ENCODE measurements at places on chromosomes 2 and 18.

GRCh38 chr18:61333271-61333745, at the start of gene CDH20:
CDH20 (plus strand) TSS chr18:61333430.
- DNase-seq = peak; percentile 12

DNA sequence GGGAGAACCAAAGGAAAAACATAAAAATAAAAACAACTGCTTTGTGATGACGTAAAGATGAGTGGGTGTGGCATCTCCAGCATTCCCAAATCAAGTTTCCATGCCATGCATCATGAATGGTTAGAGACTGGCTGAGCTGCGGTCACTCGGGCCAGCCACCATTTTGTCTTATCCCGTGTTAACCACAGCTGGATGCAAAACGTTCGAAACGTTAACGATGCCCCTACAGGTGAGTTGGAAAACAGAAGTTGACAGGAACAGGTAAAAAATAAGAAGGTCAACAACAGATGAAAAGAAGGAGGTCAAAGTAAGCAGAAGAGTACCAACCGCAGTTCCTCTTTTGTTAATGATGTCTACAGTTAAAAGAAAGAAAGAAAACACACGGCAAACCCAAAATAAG, 411.1 kb downstream of the NRXN1 start:
- no peak for DNase-seq

DNA sequence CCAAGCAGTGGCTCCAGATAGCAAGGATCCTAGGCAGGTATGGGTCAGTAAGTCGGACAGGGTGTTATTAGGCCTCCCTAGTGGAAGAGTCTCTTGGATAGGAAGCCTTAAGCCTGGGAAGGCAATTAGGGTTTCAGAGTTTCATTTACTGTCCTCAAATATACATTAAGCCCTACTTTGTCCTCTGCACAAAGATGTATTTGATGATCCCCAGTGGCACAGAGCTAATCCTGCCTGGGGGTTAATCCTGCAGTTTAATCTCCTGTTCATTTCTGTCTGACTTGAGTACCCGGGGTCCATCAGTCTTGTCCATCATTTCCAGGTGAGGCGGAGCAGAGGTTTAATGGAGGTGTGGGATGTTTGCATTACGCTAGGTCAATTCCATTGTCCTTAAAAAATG, 62.0 kb downstream of the MTCL1 start:
- DNase-seq = no peak

- no peak for DNase-seq
Measured at GRCh38 chr2:95377216-95378123, 25.0 kb upstream of the FAHD2A start.

DNA sequence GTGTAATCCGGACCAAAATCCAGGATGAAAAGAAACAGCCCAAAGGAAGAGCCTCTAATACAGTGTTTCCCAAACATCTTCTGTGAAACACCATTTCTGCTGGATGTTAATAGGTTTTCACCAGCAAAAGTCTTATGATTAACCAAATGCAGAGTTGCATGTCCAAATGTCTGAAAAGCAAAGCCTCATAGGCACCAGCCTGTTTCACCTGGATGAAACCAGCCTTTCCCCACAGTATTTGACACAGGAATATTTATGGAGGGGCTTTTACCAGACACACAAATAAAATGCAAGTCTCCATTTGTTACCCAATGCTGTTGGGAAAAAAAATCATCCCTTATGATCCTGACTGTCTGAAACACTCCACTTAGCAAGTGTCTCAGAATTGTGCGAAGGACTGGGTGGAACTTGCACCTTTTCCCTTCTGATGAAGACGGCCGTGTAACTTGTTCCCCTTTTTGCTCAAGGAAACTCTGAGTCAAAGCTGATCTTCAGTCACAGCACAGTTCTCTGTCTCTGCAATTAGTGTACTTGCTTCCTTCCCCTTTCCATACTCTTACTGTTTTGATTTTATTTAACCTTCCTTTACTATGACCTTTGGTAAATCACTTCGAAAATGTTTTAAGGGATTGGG, 70.3 kb upstream of the IL1R2 start:
- DNase-seq = no peak

GRCh38 chr2:239715202-239715601, 309.9 kb downstream of the NDUFA10 start:
- no peak for DNase-seq

DNA sequence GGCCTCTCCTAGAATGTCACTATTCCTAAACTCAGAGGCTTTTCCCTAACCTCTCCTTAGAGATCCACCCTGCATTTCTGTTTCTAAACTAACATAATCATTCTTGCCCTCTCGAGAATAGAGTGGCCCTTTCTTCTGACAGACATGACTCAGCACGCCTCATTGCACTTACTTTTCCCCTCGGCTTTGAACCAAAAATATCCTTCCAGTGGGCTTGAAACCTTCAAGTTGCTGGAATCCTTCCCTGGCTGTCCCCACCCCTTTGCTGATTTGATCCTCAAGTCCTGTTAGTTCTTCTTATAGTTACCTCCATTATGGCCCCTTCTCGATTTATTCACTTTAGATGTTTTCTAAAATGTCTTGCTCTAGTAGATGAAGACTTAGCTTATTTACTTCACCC, 158.0 kb downstream of the LTBP1 start:
- DNase-seq = no peak

DNA sequence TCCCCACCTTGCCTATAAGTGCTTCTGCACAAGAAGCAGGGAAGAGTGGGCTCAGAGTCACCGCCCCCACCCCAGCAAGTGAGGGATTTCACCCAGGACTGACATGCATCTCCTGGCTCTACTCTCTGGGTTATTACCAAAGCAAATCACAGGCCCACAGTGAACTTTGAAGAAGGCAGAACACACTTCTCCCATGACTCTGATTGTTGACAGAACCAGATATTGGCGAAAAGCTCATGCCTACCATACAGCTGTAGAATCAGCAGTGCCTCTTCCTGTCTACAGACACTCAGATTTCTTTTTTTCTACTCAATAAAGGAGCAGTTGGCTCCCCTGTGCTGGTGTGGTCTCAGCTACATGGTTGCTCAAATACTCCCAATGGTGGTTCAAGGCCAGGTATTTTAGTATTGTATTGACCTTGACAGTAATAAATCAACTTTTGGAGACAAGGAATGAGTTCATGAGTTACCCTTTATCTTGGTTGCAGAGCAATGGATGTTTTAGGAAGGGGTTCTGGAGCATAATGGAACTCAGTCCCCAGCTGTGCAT, 512.9 kb upstream of the ID2 start:
- DNase-seq = no peak

- peak; percentile 64 for DNase-seq
Measured at GRCh38 chr2:104845552-104845931, 8.4 kb upstream of the POU3F3 start.

DNA sequence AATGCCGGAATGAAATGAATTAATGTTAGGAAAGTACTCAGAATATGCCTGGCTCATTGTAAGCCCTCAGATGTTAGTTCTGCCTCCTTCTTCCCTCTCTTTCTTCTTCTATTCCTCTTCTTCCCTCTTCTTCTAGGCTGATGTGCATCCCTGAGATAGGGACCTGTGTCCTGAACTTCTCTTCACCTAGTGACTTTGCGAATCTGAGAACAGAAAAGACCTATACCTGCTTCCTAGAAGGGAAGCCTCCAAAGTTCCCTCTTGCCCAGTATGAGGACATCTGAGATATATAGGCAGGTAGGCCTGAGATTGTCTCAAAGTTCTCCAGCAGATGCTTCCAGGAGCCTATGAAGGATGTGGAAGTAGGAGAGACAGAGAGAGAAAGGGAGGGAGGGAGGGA, 8.1 kb upstream of the CYP27A1 start:
- DNase-seq = no peak

GRCh38 chr2:28556303-28556702, 60.4 kb downstream of the PLB1 start:
- no peak for DNase-seq

DNA sequence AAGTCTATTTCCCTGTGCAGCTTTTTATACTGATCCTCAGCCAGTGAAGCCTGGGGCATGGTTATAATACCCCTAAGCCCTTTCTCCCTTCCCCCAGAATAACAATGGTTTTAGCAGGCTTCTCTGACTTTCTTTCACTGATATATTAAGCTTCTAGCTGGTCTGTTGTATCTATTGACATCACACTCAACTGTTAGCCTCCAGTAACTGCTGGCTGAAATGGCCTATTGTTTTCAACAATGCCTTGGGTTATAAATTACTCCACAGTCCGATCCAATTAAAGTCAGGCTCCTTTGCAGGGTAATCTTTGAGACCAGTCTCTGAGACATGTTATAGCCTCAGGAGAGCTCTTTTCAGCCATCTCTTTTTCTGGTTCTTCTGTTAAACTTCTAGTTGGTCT, 2.9 kb upstream of the SLC9A4 start:
- no peak for DNase-seq

- no peak for DNase-seq
Measured at GRCh38 chr2:120396013-120396860, 50.3 kb downstream of the INHBB start.

DNA sequence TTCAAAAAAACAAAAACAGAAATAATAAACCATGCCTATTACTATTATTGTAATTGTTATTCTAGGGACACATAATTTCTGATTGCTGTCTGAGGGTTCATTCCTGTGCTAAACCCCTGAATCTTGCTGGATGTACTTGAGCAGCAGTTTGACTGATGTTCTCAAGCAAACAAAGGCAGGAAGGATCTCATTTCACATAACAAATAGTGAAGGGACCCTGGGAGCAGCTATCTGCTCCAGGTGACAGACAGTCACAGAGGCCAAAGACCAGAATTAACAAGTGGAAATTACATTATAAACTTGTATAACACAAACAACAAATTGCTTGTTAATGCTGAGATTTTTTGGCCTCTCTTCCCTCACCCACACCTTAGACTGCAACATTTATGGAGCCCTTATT, 284.2 kb downstream of the THSD7B start:
- DNase-seq = no peak

- no peak for DNase-seq
Measured at GRCh38 chr2:3244486-3244885, 133.1 kb downstream of the EIPR1 start.

DNA sequence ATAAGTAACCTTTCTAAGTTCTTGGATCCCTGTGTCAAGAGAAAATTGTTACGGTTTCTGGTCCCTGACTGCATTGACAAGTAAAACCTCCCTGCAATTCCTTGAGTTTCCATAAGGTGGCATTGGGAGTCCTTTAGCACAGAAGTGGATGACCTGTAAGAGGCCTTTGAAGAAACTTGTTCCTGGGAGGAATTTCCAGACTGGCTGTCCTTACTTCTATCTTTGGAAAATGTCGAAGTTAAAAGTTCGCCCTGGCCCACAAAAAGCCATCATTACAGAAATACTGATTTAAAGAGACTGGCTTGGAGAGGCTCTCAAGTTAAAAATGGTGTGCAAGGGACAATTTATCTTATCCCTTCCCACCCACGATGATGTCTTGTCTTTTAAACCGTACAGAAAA, 218.4 kb downstream of the CDH20 start:
- DNase-seq = no peak

- no peak for DNase-seq
Measured at GRCh38 chr2:168525020-168525419, 68.9 kb downstream of the CERS6 start.

- DNase-seq = no peak
Measured at GRCh38 chr2:193463011-193463410, 1268.3 kb upstream of the TMEFF2 start.

GRCh38 chr2:237702441-237703391, 75.3 kb downstream of the LRRFIP1 start:
- DNase-seq = no peak

- DNase-seq = no peak
Measured at GRCh38 chr2:109690457-109690821, 76.3 kb downstream of the SOWAHC start.

DNA sequence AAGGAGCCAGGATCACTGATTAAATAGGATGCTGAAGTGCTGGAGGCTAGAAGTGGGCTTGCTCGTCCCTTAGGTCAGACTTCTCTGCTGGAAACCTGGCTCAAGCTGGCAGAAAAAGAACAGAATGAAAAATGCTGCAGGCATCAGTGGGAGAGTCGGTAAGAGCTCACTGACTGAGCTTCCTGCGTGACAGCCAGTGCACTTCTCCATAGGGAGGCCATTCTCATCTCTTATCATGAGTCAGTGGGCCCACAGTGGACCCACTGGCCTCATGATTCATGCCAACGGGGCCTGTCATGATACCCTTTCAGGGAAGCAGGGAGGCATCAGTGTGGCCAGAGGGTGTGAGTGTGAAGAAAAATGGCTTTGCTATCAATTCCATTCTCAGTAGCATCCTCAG, 498.2 kb downstream of the PTPRM start:
- no peak for DNase-seq

GRCh38 chr2:64721320-64721623, 67.6 kb upstream of the SERTAD2 start:
- no peak for DNase-seq

GRCh38 chr18:79816981-79817606, 19.4 kb downstream of the KCNG2 start:
- DNase-seq = no peak

DNA sequence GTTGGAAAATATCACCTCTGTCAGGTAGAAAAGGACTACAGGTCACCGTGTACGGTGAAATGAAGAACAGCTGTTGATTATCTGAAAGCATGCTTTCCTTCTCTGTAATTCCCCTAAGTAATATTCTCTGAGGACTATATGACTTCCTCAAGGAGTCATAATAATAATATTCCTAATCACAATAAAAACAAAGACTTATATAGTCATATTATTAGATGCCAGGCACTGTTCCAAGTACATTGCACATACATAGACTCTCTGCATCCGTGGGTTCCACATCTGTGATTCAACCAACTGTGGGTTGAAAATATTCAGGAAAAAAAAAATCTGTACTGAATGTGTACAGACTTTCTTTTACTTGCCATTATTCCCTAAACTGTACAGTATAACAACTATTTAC, 512.4 kb upstream of the ID2 start:
- DNase-seq = no peak

GRCh38 chr18:69885841-69886531, 61.7 kb downstream of the CD226 start:
- no peak for DNase-seq

DNA sequence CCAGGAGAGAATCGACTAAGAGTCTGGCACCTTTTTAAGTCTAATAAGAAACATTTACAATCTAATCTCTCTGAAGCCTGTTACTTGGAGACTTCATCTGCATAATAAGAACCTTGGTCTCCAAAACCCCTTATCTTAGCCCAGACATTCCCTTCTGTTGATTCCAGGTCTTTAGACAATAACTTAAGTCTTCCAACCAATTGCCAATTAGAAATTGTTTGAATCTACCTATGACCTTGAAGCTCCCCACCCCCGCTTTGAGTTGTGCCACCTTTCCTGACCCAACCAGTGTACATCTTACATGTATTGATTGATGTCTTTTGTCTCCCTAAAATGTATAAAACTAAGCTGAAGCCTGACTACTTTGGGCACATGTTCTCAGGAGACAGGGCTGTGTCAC, 49.5 kb upstream of the DTNA start:
- no peak for DNase-seq

GRCh38 chr2:11636593-11637295, 33.3 kb downstream of the NTSR2 start:
- no peak for DNase-seq

All from C1 segment of cervical spinal cord (tissue), 14 donors.